CD8-positive, alpha-beta T cell (primary cell): ENCODE measurements at places on chromosomes 7 and 10.

- no peak for DNase-seq
These were observed 61.4 kb downstream of the CDK14 start for GRCh38 chr7:90657481-90657880.

DNA sequence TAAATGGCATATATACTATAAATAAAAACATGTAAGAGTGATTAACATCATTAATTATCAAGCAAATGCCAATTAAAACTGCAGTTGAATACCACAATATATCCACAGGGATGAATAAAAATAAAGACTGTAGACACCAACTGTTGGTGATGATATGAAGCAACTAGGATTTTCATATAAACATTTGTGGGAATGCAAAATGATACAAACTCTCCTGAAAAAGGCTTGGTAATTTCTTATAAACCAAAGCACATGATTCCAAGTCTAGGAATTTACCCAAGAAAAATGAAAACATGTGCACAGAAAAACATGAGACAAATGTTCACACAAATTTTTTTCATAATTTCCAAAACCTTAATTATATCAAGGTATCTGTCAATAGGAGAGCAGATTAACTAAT lies 448.1 kb downstream of the ETV1 start:
- no peak for DNase-seq

DNA sequence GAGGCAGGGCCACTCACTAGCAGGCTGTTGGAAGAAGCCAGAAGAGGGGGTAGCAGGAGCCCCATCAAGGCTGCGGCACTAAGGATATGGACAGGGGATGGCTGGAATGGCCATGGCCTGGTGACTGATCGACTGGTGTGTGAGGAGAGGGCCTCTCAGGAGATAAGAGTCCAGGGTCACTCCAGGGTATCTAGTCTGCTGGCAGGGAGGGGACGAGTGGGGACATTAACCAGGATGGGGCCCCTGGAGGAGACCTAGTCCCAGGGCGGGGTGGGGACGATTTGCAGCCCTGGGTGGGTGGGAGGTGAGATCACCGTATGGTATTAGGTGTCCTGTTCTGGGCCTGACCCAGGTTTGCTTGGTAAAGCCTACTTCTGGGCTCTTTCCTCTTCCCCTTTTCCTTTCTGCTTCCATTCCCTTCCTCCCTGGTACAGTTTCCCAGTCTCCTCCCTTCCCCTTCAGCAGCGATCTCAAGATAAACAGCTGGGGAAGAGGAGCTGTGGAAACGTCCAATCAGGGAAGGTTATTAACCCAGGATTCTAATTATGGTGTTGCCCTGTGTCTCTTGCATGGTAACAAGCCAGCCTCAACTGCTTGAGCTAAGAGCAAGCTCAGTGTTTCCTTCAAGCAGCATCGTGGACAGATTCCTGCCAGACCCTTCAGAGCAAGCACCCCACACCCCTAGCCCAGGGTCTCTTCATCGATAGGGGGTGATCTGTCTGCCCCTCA lies 233.2 kb downstream of the RPS24 start:
- DNase-seq: no peak

DNA sequence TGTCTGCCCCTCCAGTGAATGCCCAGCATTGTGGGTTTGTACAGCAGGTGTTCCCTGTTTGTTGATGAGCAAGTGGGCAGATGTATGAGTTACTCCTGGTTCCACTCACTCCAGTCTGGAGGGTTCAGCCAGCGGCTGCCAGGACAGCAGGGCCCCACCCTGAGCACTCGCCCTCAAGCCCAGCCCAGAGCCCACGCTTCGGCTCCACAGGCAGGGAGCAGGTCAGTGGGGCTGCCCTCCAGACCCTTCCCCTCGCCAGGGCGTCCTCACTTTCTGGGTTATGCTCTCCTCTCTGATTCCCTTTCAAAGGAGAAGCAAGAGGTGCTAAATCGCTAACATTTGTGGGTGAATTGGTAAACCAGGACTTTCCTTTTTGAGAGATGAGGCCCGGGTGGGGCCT lies 4.8 kb upstream of the VIPR2 start:
- DNase-seq: no peak

DNA sequence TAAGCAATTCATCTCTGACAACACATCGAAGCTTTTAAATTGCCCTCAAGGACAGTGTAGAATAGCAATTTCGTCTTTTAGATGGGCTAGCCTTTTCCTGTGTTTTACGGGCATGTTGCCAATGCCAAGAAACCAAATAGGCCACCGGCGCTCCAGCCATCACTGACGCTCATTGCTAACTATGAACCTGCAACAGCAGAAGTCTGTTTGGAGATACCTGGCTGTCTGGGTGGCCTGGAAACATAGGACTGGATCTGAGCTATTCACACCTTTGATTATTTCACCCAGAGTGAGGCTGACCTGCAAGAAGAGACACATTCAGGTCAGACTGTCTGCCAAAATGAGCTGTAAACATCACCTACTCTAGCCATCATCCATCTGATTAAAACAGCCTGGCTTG lies 12.0 kb downstream of the KPNA7 start:
- no peak for DNase-seq
